ENCODE measurements at places on chromosomes 16 and 17. TPM values are rescaled to one million over a fixed set of nuclear protein-coding genes. Genes with fewer than 3 reads are reported as not detected.

Gene MYLK3
- total RNA-seq = 2.3 TPM

Gene RSL1D1
- 206 TPM for total RNA-seq

Gene RNF157
- 2.5 TPM for total RNA-seq

Gene APRT
- 44.2 TPM for total RNA-seq

Gene HAGH
- total RNA-seq = 51.2 TPM

Gene IL21R
- 3.4 TPM for total RNA-seq

Gene TMEM204
- total RNA-seq = 49.2 TPM

Gene MAP3K14
- total RNA-seq = 13.5 TPM

Gene CTRB2
- not detected for total RNA-seq

Gene TMEM106A
- 22.4 TPM for total RNA-seq

Gene TM4SF5
- not detected for total RNA-seq

Gene ERAL1
- total RNA-seq = 28.4 TPM

Gene NOB1
- total RNA-seq = 43.1 TPM
